ENCODE measurements at places on chromosomes 16 and 17. TPM values are rescaled to one million over a fixed set of nuclear protein-coding genes. Genes with fewer than 3 reads are reported as not detected.

GRCh38 chr16:81477697-81478693, 33.4 kb downstream of the CMIP start:
- peaks cover 70% of the 10 kb centered on the region for H3K4me1 ChIP-seq
- H3K27me3 ChIP-seq, result no peaks in the 10 kb centered on the region
- H3K4me3 ChIP-seq, result peak overlapping the region; percentile 55
- DNase-seq, result no peak
- peaks cover 44% of the 10 kb centered on the region for H3K36me3 ChIP-seq

- no peaks in the 10 kb centered on the region for H3K36me3 ChIP-seq
- H3K27me3 ChIP-seq, result peaks cover 5% of the 10 kb centered on the region
- H3K27ac ChIP-seq, result no peak overlapping the region
These were observed 55.1 kb downstream of the SRCIN1 start for GRCh38 chr17:38550661-38551060.

DNA sequence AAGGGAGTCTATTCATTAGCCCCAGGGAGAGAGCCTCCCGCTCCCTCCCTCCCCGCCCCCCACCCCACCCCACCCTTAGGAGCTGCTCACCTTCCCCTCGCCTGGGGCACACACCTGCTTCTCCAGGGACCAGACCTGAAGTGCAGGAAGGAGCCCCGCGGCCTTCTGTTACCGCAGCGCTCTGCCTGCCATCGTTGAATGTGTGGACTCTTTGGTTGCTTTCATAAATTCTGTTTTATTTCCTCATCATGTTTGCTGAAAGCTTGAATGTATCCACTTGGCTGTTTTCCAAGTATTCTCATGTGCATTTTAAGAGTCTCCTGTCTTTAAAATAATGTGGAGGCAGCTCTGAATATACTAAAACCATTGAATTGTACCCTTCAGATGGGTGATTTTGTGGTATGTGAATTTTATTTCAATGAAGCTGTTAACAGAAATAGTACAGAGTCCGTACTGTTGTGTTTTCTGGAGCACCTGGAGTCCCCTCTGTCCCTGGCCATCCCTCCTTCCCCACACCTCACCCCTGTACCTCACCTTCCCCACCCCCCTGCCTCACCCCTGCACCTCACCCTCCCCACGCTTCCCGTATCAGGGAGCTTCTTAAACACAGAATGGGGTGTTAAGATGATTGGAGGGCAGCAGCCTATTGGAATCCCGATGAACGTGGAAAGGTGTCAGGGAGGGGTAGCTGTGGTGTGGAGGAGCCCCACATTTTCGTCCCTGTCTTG, 25.5 kb downstream of the RAB11FIP3 start:
- no peak overlapping the region for H3K4me3 ChIP-seq
- no peaks in the 10 kb centered on the region for H3K36me3 ChIP-seq
- no peak overlapping the region for H3K27ac ChIP-seq
- H3K27me3 ChIP-seq, result no peaks in the 10 kb centered on the region
- no peak for DNase-seq
- peaks cover 4% of the 10 kb centered on the region for H3K4me1 ChIP-seq

DNA sequence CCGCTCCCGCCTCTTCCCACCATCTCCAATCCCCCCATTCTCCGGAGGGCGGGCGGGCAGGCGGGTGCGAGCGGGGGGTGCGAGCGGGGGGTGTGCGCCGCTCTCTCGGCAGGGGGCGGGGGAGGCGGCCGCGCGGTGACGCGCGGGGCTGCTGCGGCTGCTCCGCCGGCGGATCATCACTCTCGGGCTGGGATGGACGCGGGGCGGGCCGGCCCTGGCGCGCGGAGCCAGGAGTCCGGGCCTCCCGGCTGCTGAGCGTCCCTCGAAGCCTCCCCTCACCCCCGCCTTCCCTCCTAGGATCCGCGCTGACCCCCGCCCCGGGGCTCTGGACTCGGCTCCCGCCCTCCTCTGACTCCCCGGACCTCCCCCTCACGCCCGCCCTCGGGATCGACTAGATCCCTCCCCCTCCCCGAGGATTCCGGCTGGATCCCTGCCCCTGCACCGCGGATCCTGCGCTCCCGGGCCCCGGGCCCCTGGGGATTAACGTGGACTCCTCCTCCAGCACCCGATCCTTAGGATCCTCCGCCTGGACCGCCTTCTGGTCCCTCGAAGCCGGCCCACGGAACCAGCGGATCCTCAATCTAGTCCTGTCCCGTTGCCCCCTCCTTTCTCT, 946 bp upstream of the TMEM256 start:
- peaks cover 14% of the 10 kb centered on the region for H3K4me1 ChIP-seq
- no peak for DNase-seq
- H3K27me3 ChIP-seq, result peaks cover 11% of the 10 kb centered on the region
- H3K27ac ChIP-seq, result peak overlapping the region; percentile 89

DNA sequence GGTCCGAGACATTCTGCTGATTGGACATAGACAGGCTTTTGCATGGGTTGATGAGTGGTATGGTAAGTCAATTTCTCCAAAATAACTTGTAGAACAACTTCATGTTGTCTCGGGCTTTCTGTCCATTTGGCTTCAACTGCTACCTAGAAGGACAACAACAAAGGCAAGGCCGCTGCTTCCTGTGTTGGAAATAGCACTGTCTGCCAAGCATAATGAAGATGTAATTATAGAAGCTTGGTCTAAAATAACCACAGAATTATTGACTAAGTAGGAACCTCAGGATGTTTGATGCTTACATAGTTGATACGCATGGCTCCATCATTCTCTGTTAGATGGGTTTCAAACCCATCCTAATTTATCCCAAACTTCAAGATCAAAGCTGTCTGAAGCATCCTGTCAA, 42.3 kb upstream of the NOL11 start:
- H3K4me1 ChIP-seq, result no peaks in the 10 kb centered on the region
- no peak for DNase-seq
- H3K27ac ChIP-seq, result no peak overlapping the region
- no peaks in the 10 kb centered on the region for H3K27me3 ChIP-seq

- H3K4me3 ChIP-seq, result no peak overlapping the region
- no peak overlapping the region for H3K27ac ChIP-seq
- H3K36me3 ChIP-seq, result no peaks in the 10 kb centered on the region
- peaks cover 4% of the 10 kb centered on the region for H3K27me3 ChIP-seq
- DNase-seq, result no peak
These were observed 30.6 kb downstream of the METRNL start for GRCh38 chr17:83109793-83110645.

GRCh38 chr17:41329279-41329948, 13.9 kb upstream of the KRTAP17-1 start:
- no peak overlapping the region for H3K27ac ChIP-seq
- no peaks in the 10 kb centered on the region for H3K36me3 ChIP-seq
- H3K4me3 ChIP-seq, result no peak overlapping the region
- H3K4me1 ChIP-seq, result peaks cover 2% of the 10 kb centered on the region

DNA sequence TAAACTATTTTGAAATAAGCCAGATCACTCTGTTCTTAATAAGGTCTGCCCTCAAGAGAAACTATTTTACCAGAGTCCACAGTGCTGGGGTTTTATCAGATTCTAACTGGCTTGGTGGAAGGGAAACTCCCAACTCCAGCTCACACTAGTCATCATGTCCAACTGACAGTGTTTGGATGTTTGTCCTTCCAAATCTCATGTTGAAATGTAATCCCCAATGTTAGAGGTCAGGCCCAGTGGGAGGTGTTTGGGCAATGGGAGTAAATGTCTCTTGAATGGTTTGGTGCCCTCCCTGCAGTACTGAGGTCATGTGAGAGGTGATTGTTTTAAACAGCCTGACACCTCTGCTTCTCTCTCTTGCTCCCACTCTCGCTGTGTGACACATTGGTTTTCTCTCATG, 1301.0 kb upstream of the CDH8 start:
- no peaks in the 10 kb centered on the region for H3K4me1 ChIP-seq
- H3K4me3 ChIP-seq, result no peak overlapping the region
- H3K27me3 ChIP-seq, result no peaks in the 10 kb centered on the region
- no peak for DNase-seq
- no peaks in the 10 kb centered on the region for H3K36me3 ChIP-seq

- no peak overlapping the region for H3K4me3 ChIP-seq
- no peak overlapping the region for H3K27ac ChIP-seq
- no peaks in the 10 kb centered on the region for H3K27me3 ChIP-seq
- peaks cover 19% of the 10 kb centered on the region for H3K36me3 ChIP-seq
- H3K4me1 ChIP-seq, result peaks cover 32% of the 10 kb centered on the region
- no peak for DNase-seq
These were observed 15.6 kb downstream of the SBK1 start for GRCh38 chr16:28307936-28308335.

DNA sequence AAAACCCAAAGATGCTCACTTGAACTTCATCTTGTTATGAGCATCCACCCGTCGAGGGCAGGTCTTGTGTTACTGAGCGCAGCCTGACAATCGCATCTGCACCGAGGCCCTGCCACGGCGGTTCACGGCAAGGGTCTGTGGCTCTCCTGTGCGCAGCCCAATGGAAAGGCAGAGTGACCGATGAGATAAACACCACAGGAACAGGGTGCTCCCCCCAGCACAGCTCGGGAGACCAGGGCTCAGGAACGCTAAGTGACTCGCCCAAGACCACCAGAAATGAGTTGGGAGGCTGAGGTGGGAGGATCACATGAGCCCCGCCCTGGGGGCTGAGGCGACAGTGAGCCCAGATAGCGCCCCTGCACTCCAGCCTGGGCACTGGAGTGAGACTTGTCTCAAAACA, 134.7 kb downstream of the ANKRD11 start:
- no peak overlapping the region for H3K4me3 ChIP-seq
- no peak for DNase-seq
- H3K27ac ChIP-seq, result no peak overlapping the region
- peaks cover 85% of the 10 kb centered on the region for H3K4me1 ChIP-seq
- H3K36me3 ChIP-seq, result peaks cover 20% of the 10 kb centered on the region

GRCh38 chr16:70701596-70701995, 15.7 kb upstream of the MTSS2 start:
- H3K27me3 ChIP-seq, result no peaks in the 10 kb centered on the region
- DNase-seq, result no peak
- H3K4me1 ChIP-seq, result peaks cover 7% of the 10 kb centered on the region
- no peak overlapping the region for H3K4me3 ChIP-seq
- peak overlapping the region; percentile 83 for H3K27ac ChIP-seq

- no peak overlapping the region for H3K27ac ChIP-seq
- no peaks in the 10 kb centered on the region for H3K36me3 ChIP-seq
- no peak for DNase-seq
- peaks cover 15% of the 10 kb centered on the region for H3K27me3 ChIP-seq
- no peaks in the 10 kb centered on the region for H3K4me1 ChIP-seq
- H3K4me3 ChIP-seq, result no peak overlapping the region
These were observed 36.3 kb downstream of the SLC47A1 start for GRCh38 chr17:19569785-19570543.

DNA sequence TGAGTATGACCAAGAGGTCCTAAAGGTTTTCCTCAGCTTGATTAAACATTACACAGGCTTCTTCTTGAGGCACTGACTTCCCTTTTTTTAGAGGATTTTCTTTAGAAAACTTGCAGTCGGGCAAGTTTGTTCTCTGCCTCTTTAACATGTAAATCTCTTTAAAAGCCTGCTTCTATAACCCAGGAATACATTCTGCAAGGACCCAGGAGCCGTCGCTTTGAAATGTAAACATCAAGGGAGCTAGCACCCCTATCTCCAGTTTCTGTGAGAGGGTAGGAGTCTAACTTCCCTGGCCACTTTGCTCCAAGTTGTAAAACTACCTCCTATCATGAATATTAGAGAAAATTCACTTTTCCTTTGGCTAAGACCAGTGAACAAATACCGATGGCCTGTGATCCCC, 201.5 kb upstream of the CPHXL start:
- H3K27ac ChIP-seq, result no peak overlapping the region
- DNase-seq, result no peak
- no peaks in the 10 kb centered on the region for H3K4me1 ChIP-seq
- H3K27me3 ChIP-seq, result no peaks in the 10 kb centered on the region
- H3K36me3 ChIP-seq, result no peaks in the 10 kb centered on the region

DNA sequence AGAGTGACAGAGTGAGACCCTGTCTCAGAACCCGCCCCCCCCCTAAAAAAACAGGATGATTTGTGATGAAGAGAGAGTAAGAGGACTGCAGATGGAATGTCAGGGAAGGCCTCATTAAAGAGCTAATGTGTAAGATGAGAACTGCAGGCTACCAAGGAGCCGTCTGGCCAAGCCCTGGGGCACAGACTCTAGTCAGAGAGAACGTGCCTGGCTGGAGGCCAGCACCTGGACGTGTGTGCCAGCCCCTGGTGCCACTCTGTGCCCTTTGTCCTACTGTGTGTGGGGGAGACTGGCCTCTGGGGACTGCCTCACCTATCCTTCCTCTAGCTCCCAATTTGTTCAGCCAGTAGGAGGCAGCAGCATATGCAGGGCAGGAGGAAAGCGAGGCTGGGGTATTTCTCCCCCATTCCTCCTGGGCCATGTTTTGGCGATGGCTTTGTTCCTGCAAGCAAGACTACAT, 37.1 kb downstream of the KNOP1 start:
- no peak for DNase-seq
- no peaks in the 10 kb centered on the region for H3K27me3 ChIP-seq
- H3K4me3 ChIP-seq, result no peak overlapping the region
- no peak overlapping the region for H3K27ac ChIP-seq
- peaks cover 2% of the 10 kb centered on the region for H3K4me1 ChIP-seq
- H3K36me3 ChIP-seq, result peaks cover 34% of the 10 kb centered on the region

DNA sequence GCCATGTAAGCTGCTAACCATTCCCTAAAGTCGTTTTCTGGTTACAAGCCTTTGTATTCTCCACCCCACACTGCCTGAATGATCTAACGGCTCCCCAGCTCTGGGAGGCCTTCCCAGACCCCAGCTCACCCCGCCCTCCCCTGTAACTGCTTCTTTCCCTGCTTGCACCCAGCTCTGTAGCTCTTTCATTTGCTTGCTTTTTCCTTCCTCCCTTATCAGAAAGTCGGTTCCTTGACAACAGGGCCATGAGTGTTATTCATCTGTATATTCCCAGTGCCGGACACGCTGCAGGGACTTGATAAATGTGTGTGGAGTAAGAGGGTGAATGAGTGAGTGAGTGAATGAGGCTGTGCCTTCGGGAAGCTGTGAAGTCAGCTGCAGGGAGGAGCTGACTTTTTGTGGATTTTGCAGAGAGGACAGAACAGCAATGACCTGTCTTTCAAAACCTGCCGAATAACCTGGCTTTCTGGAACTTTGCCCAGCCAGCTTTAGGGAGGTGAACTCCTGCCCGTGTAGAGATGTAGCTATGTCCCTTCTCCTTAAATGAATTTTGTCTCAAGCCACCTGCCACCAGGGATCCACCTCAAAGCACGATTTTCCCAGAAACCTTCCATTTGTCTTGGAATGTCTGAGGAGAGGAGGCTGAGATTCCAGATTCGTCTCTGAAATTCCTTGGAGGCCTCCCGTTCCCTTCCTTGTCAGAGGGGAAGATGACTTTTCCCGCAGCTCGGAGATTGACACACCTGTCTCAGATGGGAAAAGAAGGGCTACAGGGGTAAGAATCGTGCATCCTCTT, 20.0 kb upstream of the CACNG4 start:
- H3K36me3 ChIP-seq, result no peaks in the 10 kb centered on the region
- H3K27me3 ChIP-seq, result peaks cover 52% of the 10 kb centered on the region
- DNase-seq, result no peak
- H3K4me1 ChIP-seq, result no peaks in the 10 kb centered on the region

The TMEM204 gene
- 72.0 TPM for total RNA-seq

The MT1M gene
- total RNA-seq, result not detected

Data from activated naive CD8-positive, alpha-beta T cell treated with anti-CD3 and anti-CD28 coated beads, Interleukin-2, amount 10 ng/mL, durations not matched to agents 7 days and 5 days (primary cell).